Glutamatergic neuron (in vitro differentiated cells): ENCODE measurements at places on chromosomes 16 and 17. TPM values are rescaled to one million over a fixed set of nuclear protein-coding genes. Genes with fewer than 3 reads are reported as not detected.
A peak's percentile ranks its signal among the peaks of the same experiment; 100 is the strongest.

DNA sequence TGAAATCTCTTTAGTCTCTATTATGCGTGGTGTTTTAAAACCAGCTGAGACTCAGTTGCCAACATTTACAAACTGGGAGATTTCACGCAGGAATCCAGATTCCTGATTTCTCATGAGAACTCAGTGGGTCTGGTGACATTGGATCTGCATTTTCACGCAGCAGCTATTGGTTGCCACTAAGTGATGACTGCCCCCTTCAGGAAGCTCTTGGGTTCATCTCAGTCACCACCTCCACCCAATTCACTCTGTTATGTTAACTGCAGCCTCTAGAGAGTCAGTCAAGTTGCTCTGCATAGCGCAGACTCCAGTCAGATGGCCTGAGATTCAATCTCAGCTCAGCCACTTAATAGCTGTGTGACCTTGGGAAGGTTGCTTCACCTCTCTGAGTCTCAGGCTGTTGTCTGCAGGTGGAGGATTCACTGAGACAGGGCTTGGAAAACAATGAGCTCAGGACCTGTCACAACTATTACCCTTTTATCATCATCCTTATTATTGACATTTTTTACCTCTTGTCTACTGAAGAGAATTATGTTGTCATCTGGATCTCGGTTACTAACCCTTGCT, 6.4 kb downstream of the SHISA9 start:
- no peak for DNase-seq
- H3K27ac ChIP-seq, result no peak overlapping the region
- peaks cover 25% of the 10 kb centered on the region for H3K4me1 ChIP-seq
- no peaks in the 10 kb centered on the region for H3K36me3 ChIP-seq

- no peak for DNase-seq
- peaks cover 13% of the 10 kb centered on the region for H3K27me3 ChIP-seq
- H3K4me1 ChIP-seq, result peaks cover 17% of the 10 kb centered on the region
- peak overlapping the region; percentile 12 for H3K27ac ChIP-seq
- no peak overlapping the region for H3K4me3 ChIP-seq
- H3K36me3 ChIP-seq, result no peaks in the 10 kb centered on the region
Measured at GRCh38 chr17:63491413-63491812, 14.6 kb downstream of the ACE start.

GRCh38 chr17:7307686-7308624, 527 bp downstream of the EIF5A start:
- H3K36me3 ChIP-seq, result peaks cover 10% of the 10 kb centered on the region
- H3K4me1 ChIP-seq, result peaks cover 11% of the 10 kb centered on the region
- H3K27ac ChIP-seq, result peak overlapping the region; percentile 99
- peak overlapping the region; percentile 99 for H3K4me3 ChIP-seq

DNA sequence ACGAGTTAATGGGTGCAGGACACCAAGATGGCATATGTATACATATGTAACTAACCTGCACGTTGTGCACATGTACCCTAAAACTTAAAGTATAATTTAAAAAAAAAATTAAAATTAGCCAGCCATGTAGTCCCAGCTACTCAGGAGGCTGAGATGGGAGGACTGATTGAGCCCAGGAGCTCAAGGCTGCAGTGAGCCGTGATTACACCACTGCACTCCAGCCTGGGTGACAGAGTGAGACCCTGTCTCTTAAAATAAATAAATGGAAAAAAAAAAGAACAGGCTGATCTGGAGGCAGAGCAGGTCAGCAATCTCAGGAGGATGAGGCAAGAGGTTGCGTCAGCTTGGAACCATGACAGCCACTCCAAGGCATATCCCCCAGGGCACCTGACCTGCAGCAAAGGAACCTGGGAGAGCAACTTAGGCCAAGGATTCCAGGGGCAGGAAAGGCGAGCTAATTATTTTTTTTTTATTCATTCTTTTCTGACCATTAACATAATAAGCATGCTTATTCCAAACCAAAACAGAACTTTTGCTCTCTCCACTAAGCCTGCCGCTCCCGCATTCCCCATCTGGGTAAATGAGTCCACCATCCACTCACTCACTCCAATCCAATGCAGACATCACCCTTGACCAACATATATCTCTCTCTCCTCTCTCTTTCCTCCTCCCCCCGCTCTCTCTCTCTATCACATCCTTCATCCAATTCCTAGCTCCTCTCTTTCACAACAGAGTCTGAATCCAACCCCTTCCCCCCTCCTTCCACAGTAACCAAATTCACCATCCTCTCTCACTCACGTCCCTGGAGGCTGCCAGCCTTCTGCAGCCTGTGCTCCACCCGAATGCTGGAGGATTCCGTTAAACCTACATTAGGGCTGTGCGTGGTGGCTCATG, 47.7 kb downstream of the TK2 start:
- no peaks in the 10 kb centered on the region for H3K27me3 ChIP-seq
- peaks cover 8% of the 10 kb centered on the region for H3K4me1 ChIP-seq
- DNase-seq, result peak; percentile 67
- no peaks in the 10 kb centered on the region for H3K36me3 ChIP-seq
- H3K4me3 ChIP-seq, result peak overlapping the region; percentile 18
- peak overlapping the region; percentile 45 for H3K27ac ChIP-seq

DNA sequence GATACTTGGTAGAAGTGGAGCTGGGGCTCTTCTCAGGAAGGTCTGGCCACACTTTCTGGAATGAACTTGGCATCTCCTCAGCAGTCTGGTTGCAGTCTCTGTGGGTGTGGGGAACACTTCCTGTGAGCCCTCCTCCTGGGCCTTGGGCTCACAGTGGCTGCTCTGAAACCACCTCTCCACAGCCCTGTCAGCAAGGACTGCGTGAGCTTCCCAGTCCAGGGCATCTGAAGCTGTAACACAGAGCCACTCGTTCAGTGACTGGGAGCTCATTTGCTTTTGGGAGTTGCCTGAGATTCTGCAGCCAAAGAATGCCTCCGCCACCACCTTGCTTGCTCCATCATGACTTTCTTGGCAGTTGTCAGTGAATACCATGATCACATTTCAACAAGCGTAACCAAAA, 60.0 kb downstream of the CLEC16A start:
- H3K36me3 ChIP-seq, result no peaks in the 10 kb centered on the region
- H3K4me1 ChIP-seq, result peaks cover 16% of the 10 kb centered on the region
- DNase-seq, result no peak
- H3K4me3 ChIP-seq, result no peak overlapping the region
- no peaks in the 10 kb centered on the region for H3K27me3 ChIP-seq
- H3K27ac ChIP-seq, result no peak overlapping the region

Gene NMT1
- 96.5 TPM for total RNA-seq

DNA sequence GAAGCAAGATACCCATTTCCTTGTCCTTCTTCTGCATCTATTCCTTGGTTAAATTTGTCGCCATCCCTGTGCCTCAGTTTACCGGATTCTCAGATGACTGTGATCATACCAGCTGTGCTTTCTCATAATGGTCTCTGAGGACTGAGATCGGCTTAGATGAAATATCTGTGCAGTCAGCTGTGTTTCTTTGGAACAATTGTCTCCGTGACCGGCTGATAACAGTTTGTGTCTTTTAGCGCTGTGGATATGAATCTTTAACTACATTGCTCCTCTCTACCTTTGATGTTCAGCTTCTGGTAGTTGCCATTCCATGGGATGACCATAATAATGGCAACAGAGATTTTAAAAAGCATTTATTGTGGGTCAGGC, 473 bp downstream of the FTO start:
- H3K36me3 ChIP-seq, result no peaks in the 10 kb centered on the region
- H3K4me1 ChIP-seq, result peaks cover 6% of the 10 kb centered on the region
- peak overlapping the region; percentile 96 for H3K27ac ChIP-seq
- no peaks in the 10 kb centered on the region for H3K27me3 ChIP-seq
- H3K4me3 ChIP-seq, result peak overlapping the region; percentile 99

- H3K36me3 ChIP-seq, result peaks cover 4% of the 10 kb centered on the region
- peaks cover 2% of the 10 kb centered on the region for H3K4me1 ChIP-seq
- H3K27ac ChIP-seq, result peak overlapping the region; percentile 50
- H3K4me3 ChIP-seq, result no peak overlapping the region
Measured at GRCh38 chr16:17748044-17748719, 277.4 kb upstream of the XYLT1 start.
